ENCODE measurements at places on chromosomes 12 and 14. TPM values are rescaled to one million over a fixed set of nuclear protein-coding genes. Genes with fewer than 3 reads are reported as not detected.

- no peak for DNase-seq
Measured at GRCh38 chr12:1922075-1922709, 3.7 kb upstream of the CACNA2D4 start.

The GDF11 gene
- 4.4 TPM for total RNA-seq

The MYF5 gene
- not detected for total RNA-seq

DNA sequence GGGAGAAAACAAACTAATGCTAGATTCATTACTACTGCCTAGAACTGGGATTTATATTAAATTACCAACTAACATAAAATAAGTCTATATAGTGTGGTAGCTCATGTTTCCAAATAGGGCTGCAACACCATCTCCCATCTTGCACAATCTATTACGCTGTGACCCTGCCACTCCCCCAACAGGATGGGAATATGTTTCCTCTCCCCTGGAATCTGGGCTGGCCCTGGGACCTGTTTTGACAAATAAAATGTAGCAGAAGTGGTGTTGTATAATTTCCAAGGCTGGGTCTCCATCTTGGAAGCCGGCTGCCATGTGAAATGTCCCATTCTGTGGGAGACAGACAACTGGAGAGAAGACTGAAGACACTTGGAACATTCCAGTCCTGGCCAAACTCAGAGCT is 45.6 kb upstream of the FERMT2 start:
- DNase-seq: no peak

GRCh38 chr12:118633071-118633470 is 256.7 kb downstream of the SUDS3 start:
- DNase-seq: no peak

DNA sequence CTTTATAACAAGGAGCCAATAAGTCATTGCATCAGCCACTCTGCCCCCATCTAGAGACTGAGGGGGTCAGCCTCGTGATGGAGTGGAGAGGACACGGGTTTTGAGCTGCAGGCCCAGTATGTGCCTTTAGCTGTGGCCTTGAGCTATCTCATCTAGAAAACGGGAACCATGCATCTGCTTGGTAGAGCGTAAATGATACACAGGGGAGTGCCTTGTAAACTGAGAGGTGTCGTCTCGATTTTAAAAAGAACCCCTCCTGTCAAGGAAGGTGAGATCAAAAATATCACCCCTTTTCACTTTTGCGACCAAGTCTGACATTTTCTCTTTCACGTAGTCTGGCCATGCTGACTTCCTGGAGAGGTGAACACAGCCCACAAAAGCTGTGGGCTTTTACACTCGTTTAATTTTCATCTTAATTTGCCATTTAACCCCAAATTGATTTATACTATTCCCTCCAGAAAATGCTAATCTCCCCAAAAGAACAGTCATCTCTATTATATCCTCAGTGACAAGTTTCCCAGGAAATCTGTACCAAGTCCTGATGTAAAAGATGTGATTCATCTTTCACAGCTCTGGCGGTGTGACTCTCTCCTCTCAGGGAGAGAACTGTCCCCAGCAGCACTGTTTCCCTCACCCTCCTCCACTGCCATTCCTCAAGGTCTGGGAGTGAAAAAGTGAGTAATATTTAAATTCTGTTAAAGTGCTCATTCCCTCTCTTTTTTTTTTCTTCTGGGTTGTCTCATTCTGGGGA is 30.6 kb downstream of the VCPKMT start:
- DNase-seq: no peak

The NUMB gene
- total RNA-seq: 27.9 TPM

- no peak for DNase-seq
Measured at GRCh38 chr12:124071075-124071443, 98.0 kb downstream of the ZNF664 start.

The WDR20 gene
- total RNA-seq: 41.2 TPM

DNA sequence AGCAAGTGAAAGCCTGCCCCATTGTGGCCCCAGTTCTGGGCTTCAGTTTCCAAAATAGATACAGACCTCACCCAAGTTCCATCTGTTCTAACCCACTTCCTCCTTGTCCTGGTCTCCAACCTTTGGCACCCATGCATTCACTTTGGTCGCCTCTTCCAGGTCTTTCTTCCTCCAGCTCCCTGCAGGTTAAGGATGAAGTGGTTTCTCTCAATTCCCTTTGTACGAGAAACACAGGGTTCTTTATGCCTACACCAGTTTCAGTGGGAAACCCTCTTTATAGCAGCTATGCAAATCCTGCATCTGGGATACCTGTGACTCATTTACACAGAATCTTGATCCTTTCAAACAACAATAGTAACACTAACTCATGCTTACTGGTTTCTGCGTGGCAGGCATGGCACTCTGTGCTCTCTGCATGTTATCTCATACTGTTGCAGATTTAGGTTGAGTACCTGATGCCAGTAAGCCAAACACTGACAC is 110.6 kb upstream of the AMIGO2 start:
- no peak for DNase-seq

The DCN gene
- total RNA-seq: not detected

- DNase-seq: no peak
Measured at GRCh38 chr14:58258156-58258555, 13.5 kb downstream of the PSMA3 start.

The LPAR5 gene
- total RNA-seq: 2.8 TPM

DNA sequence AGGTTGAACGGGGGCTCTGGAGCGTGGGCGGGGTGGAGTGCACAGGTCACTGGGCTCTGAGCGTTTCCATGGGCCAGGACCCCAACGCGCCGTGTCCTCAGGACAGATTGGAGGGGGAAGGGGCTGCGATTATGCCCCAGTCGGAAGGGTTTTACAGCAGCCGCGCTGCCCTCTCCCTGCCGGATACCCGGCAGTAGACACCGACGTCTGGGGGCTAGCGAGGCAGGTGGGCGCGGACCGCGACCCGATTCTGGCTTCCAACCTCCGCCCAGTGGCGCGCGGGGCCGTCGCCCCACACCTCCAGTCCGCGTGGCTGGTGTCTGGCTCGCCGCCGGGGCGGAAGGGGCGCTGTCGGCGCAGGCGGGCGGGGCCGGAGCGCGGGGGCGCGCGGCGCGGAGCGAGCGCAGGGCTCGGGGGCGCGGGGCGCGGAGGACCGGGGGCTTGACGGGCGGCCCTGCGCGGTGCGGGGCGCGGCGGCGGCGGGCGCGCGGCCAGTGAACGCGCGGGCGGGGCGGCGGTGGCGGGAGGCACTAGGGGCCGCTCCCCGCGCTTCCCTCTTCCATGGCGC is 2.4 kb upstream of the KIF26A start:
- DNase-seq: no peak

The TSPAN19 gene
- not detected for total RNA-seq

GRCh38 chr12:18907728-18908127 is 169.8 kb downstream of the CAPZA3 start:
- no peak for DNase-seq

DNA sequence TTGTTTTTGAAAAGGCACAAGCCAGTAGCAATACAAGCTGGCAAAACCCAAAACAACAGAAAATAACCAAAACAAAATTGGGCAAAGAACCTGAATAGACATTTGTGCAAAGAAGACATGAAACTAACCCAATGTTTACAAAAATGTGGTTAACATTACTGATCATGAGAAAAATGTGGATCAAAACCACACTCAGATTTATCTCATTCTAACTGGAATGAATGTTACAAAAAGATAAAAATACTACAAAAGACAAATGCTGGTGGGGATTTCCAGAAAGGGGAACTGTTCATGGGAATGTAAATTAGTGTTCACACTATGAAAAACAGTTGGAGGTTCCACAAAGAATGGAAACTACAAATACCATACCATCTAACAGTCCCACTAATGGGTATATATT is 26.6 kb downstream of the ASCL4 start:
- DNase-seq: no peak

GRCh38 chr12:115078334-115078733 is 394.4 kb upstream of the TBX3 start:
- no peak for DNase-seq
